Nucleus accumbens (tissue), 56 donors: ENCODE measurements at places on chromosomes 2 and 18.

DNA sequence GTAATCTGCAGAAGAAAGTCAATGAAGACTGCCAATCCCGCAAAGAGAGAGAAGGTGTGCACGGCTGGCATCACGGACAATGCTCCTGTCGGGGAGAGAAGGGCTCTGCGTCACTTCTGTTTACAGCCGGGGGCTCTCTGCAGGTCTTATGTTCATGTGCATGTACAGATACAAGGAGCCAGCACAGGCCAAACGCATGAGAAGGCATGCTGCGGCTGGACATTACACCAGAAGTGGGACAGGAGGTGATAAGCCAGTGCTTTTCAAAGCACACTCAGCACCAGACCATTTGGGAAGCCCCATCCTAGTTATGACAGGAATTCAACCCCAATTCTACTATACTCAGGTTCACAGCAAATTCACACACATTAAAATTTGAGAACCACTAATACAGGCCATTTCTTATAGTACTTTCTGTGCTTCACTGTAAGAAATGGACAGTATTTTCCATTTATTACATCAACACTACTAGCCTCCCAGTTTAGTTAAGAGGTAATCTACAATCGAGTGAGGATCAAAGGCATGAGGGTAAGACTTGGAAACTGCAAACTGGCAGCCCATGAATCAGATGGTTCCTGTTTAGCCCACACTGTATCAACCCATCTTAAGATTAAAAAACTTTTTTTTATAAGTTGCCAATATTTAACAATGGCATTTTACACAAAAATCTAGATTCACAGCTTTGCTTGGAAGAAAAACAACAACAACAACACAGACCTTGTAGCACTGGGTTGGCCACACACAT lies 38.2 kb downstream of the RMC1 start:
- no peak for DNase-seq

GRCh38 chr18:69261406-69261805 lies 139.3 kb upstream of the DOK6 start:
- DNase-seq: peak; percentile 4

GRCh38 chr18:3605954-3606443 lies 156.0 kb downstream of the TGIF1 start:
- DNase-seq: no peak

DNA sequence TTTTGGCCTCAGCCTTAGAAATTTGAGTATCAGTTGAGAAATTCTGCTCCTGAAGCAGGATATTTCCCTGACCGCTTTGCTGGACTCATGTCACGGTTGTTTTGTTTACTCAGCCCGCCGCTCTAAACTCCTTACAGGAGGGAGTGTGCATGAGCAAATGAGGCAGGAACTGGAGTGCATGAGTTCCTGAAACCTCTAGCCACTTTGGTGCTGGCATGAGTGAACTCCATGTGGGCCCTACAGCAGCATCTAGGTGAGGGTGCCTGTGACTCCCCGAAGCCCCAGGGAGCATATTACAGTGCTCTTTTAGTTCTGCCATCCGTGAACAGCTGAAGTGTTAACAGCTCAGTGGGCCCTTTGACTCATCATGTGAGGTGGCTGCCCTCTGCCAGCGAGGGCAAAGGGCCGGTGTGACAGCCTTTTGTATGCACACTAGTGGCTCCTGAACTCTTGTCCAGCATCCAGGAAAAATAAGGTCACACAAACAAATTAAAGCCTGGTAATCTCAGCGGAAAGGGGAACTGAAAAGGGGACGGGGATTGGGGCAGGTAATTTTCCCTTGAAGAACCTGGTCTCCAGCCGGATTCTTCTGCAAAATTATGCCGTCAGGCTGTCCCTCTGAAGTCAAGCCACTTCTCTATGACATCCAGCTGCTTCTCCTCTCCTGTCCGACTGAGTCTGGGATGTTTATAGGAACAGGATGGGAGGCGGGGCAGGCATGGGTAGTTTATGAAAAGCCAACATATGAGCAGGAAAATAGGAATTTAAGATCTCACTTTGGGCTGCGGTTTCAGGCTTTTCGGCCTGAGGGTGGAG lies 1668.7 kb downstream of the SUCLG1 start:
- no peak for DNase-seq

- DNase-seq: no peak
Observed at GRCh38 chr18:29172756-29173067, 995.8 kb upstream of the CDH2 start.

DNA sequence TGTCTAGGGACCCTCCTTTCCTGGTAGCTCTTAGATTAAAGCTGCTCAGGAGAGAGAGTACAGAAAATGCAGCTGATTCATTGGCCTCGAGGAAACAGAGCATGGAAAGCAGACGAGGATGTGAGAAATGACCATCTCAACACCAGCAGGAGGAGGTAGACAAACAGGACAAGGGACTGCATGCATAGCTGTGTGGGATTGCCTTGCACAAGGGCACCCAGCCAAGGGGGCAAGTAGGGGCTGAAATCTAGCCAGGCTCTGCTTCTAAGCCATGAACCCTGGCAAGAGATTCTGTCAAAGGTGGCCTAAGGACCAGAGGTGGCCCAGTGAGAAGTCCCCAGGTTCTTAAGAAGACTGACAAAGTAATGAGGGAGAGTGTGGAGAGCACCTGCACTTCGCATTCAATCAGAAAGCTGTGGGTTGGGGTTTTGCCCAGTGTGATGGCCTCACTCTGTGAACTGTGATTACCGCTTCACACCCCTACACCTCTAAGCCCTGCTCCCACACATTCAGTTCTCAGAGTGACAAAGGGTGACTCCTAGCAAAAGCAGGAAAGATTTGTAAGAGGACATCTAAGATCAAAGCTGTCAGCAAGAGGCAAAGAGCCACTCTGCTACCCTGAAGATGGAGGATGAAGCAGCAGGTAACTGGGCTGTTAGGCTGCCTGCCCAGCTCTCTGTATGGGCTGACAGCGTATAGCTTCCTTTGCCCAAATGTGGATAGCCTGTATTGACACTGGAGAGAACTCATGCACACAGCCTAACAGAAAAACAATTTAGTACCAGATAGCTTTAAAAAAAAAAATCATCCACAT lies 151.3 kb upstream of the PELI1 start:
- no peak for DNase-seq

DNA sequence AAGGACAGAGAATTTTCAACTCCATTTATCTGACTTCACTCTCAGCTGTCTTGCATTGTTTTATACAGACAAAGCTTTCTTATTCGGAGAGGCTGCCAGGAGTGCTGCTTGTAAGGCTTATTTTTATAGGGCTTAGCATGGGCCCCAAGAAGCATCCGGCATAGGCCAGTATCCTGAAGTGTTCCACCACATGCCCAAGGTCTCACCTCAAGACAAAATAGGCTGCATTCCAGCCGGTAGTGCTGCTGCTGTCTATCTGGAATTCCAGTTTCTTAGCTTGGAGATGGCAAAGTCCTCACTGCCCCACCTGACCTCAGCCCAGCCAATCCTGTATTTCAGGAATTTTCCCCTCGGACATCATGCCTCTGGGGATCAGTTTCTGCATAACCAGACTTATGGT lies 47.6 kb upstream of the MCFD2 start:
- DNase-seq: no peak

GRCh38 chr2:75324141-75324540 lies 124.8 kb upstream of the TACR1 start:
- no peak for DNase-seq

DNA sequence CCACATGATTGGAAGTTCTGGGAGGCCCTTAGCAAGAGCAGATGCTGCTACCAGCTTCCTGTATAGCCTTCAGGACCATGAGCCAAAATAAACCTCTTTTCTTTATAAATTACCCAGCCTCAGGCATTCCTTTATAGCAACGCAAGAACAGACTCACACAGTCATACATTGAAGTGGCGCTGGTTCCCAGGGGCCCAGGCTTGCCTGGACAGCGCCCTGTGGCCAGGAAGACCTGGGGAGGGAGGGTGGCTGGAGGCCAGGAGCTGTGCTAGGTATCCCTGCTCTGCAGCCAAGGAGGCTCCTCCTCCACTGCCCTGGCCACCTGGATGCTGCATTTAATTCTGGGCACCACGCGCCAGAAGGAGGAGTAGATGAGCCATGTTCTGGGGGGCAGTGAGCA lies 98.1 kb downstream of the AGAP1 start:
- no peak for DNase-seq

GRCh38 chr18:48527461-48527860 lies 11.4 kb upstream of the CTIF start:
- no peak for DNase-seq

DNA sequence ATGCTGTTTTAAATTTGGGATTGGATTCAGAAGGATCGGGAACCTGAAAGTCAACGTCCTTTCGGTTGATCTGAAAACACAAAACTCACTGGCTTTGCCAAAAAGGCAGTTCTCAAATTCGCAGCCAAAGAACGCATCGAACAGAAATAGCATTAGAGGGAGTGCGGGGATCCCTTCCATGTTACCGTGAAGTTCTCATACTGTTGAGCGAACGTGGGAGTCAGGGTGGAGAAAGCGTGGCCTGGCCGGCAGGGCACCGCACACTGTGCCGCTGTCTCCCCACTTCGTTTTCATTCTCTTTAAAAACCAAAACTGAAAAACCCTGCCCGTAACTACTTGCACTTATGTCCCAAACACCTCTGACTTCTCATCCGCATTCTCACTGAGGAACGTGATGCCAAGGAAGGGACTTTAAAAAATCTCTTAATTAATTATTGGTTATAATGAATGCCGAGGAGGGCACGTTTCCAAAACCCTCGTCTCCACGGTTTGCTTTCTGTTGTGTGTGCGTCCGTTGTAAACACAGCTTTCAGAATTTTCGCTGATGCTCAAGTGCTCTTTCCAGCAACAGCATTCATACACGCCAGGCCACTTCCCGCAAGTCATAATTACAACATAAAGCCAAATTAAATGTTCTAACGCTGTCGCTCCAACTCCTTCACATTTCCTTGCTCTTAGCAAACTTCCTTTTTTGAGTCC lies 60.9 kb upstream of the TWIST2 start:
- DNase-seq: no peak

DNA sequence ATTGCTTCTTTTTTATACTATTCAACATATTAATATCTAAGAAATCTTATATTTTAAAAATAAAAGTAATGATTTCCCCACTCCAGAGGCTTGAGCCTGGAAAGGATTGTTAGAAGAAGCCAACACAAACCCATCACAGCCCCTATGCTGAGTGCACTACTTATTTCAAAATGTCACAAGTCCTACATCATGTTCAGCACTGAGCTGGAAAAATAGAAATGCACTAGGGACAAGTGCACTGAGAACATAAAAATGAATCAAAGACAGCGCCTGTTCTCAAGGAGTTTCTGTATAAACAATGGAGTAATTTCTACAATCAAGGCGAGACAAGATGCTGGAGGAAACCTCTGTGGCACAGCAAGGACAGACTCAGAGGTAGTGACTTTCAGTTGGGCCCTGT lies 155.0 kb downstream of the TXNL1 start:
- DNase-seq: no peak

DNA sequence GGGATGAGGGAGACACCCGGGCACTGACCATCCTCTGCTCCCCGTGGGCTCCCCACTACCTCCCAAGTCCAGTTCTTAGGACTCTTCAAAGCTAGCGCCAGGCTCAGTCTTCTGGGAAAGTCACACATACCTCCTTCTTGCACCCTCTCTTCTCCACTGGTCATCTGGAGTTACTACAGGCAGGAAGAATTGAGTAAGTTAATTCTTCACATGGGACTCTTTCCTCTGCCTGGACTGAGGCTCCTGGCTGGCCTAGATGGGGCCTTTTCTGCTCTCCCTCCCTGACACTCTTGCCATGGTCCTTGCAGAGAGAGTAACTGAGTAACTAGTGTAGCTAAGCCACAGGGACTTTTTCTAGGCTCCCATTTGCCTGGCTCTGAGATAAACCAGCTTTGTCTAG lies 96.5 kb upstream of the CELF4 start:
- DNase-seq: no peak

DNA sequence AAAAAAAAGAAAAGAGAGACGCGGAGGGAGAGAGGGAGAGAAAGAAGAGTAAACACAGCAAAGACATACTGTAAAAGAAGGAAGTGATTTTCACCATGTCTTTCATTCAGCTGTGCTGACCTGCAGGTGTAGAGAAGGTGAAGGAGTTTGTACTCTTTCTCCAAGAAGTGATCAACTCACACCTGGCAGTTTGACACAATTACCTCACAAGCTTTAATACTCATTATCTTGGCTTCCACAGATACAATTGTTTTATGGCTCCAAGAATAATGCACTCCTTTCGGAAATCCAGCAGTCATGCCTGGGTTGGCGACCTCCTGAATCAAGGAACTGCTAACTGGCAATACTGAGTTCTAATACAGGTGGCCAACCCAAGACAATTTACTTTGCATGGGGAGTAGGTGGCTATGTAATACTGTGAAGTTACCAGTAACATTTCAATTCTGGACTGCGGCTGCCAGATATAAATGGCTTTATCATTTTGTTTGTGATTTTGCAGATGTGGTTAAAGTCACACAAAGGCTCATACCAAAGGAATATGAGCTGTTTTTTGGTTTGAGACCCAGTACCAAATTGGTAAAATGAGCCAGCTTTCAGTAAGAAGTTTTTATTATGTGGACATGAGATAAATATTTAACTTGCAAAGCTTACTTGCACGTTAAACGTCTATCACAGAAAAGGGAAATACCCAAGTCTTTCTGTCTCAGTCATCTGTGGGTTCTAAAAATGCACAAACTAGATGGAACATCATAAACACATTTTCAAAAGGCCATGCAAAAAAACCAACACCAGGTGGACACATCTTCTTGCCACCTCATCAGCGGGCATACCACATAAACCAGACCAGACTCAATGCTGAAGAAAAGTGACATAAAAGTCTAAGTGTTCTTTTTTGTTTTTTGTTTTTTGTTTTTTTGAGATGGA lies 69.3 kb downstream of the NCKAP5 start:
- DNase-seq: no peak

- DNase-seq: no peak
Observed at GRCh38 chr2:72952961-72953360, 35.6 kb downstream of the EMX1 start.

- no peak for DNase-seq
Observed at GRCh38 chr2:21163213-21163612, 39.4 kb downstream of the TDRD15 start.

DNA sequence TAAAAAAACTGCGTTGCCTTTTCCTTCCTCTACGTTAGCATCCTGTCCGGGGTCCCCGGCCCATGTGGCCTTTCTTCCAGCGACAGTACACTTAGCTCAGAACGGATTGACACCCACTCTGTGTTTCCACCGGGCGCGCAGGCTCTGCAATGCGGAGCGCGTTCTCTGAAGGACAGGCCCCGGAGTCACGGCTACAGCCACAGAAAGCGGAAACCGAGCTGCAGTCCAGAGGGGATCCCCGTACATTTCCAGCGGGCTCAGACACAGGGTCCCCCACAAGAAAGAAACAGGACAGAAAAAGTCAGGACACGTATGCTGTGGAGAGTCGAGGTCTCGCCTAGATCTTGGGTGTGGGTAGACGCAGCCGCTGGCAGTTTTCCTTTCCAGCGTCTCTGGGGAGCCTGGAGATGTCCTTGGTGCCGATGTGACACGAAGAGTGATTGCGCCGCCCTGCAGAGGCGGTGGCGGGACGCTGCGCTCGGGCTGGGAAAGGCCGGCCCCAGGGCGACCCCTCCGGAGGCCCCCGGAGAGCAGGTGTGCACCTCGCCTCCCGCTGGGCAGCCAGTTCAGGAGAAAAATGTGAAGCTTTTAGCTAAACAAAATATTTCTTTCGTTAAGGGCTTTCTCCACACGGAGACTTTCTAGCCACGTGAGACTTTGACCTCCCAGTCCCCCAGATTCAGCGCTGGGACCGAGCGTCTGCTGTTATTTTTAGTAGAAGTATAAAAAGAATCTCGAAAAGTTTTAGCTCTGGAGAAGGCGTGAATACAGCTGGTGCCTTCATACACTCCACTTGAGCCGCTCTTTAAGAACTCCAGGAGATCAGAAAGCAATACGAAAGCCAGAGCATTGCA lies 1.3 kb upstream of the ACKR3 start:
- no peak for DNase-seq
